ENCODE measurements at places on chromosomes 6 and 20.

DNA sequence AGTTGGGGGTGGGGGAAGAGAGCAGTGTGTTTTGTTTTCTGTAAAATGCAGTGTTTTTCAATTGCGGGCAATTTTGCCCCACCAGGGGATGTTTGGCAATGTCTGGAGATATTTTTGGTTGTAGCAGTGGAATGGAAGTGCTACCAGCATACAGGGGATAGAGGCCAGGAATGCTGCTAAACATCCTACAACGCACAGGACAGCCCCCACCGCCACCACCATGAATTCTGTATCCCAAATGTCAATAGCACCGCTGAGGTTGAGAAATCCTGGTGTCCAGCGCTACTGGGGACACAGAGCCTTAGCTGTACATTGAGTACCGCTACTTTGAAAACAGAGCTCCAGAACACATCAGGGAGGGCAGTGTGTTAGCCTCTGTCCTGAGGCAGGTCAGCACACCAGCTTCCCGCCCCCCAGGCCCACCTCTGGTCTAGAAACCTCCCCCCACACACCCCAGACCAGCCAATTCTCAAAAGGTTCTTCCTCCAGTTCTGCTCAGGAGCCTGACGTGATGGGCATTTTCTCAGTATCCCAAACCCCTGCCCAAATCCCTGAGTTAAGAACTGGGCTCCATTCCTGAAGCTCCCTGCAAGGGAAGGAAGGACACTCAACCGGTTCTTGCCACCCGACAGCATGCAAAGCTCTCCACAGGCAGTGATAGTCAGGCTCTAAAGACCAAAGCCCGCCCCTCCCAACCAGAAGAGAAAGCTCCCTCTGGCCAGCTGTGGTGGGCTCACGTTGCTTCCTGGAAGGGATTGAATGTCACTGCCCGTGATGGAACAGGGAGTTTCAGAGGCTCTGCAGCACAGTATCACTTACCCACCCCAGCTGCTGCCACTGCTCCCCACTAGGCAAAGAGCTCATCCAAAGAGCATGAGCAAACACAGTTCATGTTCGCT, 321.5 kb upstream of the JARID2 start:
- H3K36me3 ChIP-seq, result no peaks in the 10 kb centered on the region
- H3K27me3 ChIP-seq, result no peaks in the 10 kb centered on the region
- no peak overlapping the region for H3K27ac ChIP-seq
- H3K4me3 ChIP-seq, result no peak overlapping the region
- H3K4me1 ChIP-seq, result no peaks in the 10 kb centered on the region

- H3K4me3 ChIP-seq, result no peak overlapping the region
- no peaks in the 10 kb centered on the region for H3K27me3 ChIP-seq
- H3K4me1 ChIP-seq, result no peaks in the 10 kb centered on the region
- H3K36me3 ChIP-seq, result no peaks in the 10 kb centered on the region
- no peak for DNase-seq
- H3K27ac ChIP-seq, result no peak overlapping the region
These were observed 67.8 kb upstream of the EDN3 start for GRCh38 chr20:59232618-59233017.

DNA sequence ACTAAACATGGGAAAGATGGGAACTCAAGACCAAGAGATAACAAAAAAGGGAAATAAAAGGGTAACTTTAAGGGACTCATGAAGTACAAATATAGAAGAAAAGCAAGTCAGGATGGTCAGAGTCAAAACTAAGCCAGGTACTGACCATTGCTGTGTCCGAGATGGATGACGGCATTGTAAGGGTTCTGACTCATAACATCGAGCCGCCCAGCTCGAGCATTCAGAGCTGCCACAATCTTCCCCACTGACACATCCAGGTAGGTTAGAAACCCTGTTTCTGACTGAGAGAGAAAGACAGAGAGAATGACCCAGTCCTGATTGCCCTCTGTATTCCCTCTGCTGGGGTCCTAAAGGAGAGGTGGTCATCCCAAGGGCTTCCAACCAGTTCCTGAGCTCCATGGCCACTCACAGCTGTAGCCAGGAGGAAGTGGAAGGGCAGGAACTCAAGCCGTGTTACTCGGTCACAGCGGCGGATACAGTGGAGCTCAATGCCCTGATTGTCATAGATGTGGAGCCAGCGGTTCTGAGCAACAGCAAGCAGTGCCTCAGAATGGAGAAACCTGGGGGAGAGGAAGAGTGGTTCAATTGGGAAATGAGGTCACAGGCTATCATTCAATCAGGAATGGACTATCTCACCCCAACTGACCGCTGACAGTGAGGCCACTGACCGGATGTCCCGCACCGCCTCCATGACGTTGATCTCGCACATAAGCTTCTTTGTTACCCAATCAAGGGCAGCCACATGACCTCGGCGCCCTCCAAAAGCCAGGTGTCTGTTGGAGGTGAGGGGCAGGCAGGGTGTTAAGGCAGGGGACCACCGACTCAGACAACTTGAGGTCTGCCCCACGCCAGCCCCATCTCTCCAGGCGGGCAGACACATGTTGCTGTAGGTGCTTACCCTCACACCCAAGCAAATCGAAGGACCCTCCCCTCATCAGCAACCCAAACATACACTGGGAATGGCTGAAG, 1.8 kb downstream of the WDR46 start:
- H3K4me1 ChIP-seq, result peaks cover 6% of the 10 kb centered on the region
- H3K27me3 ChIP-seq, result no peaks in the 10 kb centered on the region

DNA sequence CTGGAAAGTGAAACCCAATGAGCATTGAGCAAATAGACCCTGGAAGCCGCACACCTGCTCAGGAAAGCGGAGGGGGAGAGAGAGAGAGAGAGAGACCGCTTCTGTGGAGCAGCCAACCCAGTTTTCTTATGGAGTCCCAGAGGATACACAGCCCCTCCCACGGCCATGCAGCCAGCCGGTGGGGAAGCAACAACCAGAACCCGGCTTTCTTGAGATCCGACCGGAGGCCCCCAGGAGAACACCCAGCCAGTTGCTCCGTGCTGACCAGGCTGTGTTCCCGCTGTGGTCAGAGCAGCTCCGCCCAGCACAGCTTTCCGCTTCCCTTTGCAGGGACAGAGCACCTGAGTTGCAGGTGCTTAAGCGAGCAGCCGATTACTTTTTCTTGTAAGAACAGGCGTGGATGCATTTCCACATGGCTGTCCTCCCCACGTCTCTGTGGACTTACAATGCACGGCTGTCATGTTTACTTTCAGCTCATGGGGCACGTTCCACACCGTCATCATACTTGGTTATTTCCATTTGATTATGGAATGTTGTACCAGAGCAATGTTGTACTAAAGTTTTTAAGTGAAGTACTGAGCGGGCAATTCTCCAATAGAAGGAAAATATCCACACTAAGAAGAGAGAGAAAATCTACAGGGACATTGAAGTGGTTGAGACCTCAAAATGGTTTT, 381.9 kb downstream of the THBS2 start:
- H3K27me3 ChIP-seq, result no peaks in the 10 kb centered on the region
- DNase-seq, result no peak
- H3K27ac ChIP-seq, result no peak overlapping the region

DNA sequence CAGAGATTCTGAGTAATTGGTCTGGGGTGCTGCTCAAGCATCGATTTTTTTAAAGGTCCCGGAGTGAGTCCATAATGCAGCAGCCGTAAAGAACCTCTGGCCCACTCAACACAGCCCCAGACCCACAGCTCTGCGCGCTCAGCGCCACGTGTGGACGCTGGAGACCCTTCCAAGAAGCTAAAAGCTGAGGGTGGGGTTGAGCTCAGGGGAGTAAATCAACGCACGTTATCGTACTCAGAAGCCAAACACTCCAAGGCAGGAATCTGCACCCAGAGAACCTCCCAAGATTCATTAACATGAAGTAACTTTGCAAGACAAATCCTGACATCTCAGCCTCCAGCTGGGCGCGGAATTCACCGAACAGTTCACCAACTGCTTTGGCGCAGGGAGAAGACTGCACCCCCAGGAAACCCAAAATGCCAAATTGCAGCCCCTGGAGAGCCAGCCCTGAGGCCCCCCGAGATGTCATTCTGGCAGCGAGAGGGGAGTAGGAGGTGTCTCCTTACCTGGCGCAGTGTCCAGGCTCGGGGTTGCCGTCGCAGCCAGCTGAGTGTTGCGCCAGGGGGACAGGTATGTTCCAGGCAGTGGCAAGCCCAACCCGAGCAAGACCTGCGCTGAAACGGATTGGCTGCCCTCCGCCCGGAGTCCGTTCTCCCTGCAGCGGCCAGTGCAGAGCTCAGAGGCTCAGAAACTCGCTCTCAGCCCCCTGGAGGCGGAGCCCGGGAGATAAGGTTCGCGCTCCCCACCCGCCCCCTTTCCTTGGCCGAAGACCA, at the start of gene COL21A1:
Gene COL21A1, minus strand, starts transcription at position 700 of the 773 bp plus-strand sequence. CDS start 64,962 bp downstream, outside the sequence.
- DNase-seq, result no peak
- no peaks in the 10 kb centered on the region for H3K27me3 ChIP-seq
- no peaks in the 10 kb centered on the region for H3K36me3 ChIP-seq
- peak within 1 kb of the TSS; percentile 43 for H3K4me3 ChIP-seq
- H3K27ac ChIP-seq, result no peak within 1 kb of the TSS
- H3K4me1 ChIP-seq, result no peaks in the 10 kb centered on the region

DNA sequence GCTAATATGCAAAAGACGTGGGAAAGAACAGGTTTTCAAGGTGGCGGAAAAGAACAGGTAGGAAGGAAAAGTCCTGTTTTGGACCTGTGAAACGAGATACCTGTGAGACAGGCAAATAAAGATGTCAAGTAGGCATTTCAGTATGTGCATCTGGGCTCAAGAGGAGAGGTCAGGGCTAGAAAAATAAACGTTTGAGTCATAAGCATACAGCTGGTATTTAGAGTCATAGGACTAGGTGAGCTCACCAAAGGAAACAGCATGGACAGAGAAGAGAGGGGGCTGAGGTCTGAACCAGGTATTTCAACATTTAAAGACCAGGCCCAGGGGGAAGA, 14.9 kb downstream of the MTFR2 start:
- no peaks in the 10 kb centered on the region for H3K36me3 ChIP-seq
- H3K4me1 ChIP-seq, result no peaks in the 10 kb centered on the region
- DNase-seq, result no peak
- no peak overlapping the region for H3K4me3 ChIP-seq
- H3K27me3 ChIP-seq, result no peaks in the 10 kb centered on the region
- H3K27ac ChIP-seq, result no peak overlapping the region

DNA sequence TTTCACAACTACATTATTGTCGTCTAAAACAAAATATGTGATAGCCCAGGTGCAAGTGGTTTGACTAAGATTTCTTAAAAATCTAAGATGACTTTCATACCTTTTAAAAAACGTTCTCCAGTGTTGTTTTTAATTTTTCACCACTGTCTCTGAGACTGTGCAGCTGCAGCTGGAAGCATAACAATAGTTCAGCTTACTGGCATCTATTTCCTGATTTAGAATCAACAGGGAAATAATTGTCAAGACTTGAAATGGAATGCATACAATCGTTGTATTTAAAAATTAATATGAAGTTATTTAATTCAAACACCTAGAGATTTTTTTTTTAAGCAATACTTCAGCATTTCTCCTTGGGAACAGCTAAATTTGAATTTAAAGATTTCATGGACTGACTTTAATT, 982.0 kb upstream of the EPHA7 start:
- no peak overlapping the region for H3K27ac ChIP-seq
- no peaks in the 10 kb centered on the region for H3K4me1 ChIP-seq
- no peak for DNase-seq
- H3K4me3 ChIP-seq, result no peak overlapping the region
- no peaks in the 10 kb centered on the region for H3K27me3 ChIP-seq

DNA sequence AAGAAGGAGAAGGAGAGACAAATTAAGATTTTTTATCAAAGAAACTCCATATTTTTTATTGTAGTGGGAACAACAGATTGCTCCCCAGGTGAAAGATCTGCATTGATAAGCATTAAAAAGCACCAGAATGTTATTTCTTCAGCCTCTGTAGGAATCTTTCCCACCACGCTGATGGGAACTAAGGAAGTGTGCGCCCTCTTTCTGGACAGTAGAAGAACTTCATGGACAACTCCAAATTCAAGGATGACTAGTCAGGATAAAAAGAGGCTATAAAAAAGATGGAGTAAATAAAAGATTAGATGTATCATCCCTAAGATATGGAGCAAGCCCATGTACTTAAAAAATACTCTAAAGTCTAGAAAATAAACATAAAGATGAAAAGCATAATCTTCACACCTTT, 45.8 kb upstream of the PAK5 start:
- DNase-seq, result no peak
- no peaks in the 10 kb centered on the region for H3K4me1 ChIP-seq
- H3K36me3 ChIP-seq, result no peaks in the 10 kb centered on the region
- H3K27ac ChIP-seq, result no peak overlapping the region

DNA sequence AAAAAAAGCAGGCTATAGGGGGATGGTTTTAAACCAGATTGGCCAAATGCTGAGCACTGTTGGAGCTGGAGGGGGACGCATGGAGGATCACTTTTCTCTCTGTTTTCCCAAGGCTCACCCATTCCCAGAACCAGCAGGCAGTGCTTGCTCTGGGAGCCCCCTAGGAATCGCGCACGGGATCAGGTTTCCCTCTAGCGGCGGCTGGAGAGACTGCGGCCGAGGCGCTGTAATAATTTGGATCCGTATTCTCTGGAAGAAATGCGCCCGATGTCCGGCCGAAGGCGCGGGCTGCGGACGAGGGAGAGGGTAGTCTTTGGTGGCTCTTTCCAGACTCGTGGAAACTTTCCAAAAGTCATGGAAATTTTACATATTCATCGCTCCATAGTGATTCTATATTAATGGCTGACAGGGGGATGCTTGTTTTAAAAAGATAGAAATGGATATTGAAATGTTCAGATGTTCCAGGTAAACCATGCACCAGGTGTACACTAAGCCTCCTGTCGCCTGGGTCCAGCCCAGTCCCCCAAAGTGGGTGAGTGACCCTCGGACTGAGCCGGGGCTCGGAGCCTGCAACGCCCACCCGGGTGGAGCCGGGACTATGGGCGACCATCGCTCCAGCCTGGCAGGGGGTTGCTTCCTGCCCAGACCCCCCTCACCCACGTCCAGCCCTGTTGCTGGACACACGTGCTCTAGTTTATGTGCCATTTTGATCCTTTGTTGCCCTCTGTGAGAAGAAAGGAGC, 78.7 kb upstream of the PHACTR3 start:
- no peaks in the 10 kb centered on the region for H3K4me1 ChIP-seq
- no peak overlapping the region for H3K27ac ChIP-seq
- no peaks in the 10 kb centered on the region for H3K36me3 ChIP-seq
- H3K4me3 ChIP-seq, result no peak overlapping the region

DNA sequence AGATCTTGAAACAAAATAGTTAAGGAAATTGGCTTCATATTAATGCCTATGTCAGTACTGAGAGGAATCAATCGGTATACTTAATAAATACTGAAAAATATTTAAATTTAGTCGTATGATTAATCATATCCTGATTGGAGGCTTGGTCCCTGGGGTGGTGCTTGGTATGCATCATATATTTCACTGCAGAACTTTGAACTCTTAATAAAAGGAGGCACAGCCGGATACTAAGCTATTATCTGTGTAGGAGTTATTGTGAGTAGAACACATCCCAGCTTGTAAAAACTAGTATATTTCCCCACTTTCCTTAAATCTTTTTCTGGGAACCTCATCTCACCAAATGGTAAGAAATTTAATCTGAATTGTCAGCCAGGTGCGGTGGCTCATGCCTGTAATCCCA, 42.4 kb upstream of the SCAF8 start:
- no peak overlapping the region for H3K27ac ChIP-seq

- no peak for DNase-seq
- peak overlapping the region; percentile 94 for H3K27ac ChIP-seq
- H3K4me3 ChIP-seq, result peak overlapping the region; percentile 87
- H3K36me3 ChIP-seq, result no peaks in the 10 kb centered on the region
- H3K4me1 ChIP-seq, result no peaks in the 10 kb centered on the region
These were observed 967 bp downstream of the SMPDL3A start for GRCh38 chr6:122790028-122790422.
